ENCODE measurements at places on chromosomes 3 and 15.

GRCh38 chr3:107769882-107770281, 247.1 kb downstream of the BBX start:
- no peaks in the 10 kb centered on the region for H3K27me3 ChIP-seq
- H3K4me3 ChIP-seq, result no peak overlapping the region
- no peaks in the 10 kb centered on the region for H3K4me1 ChIP-seq
- peaks cover 9% of the 10 kb centered on the region for H3K36me3 ChIP-seq
- no peak overlapping the region for H3K27ac ChIP-seq
- no peak for DNase-seq

DNA sequence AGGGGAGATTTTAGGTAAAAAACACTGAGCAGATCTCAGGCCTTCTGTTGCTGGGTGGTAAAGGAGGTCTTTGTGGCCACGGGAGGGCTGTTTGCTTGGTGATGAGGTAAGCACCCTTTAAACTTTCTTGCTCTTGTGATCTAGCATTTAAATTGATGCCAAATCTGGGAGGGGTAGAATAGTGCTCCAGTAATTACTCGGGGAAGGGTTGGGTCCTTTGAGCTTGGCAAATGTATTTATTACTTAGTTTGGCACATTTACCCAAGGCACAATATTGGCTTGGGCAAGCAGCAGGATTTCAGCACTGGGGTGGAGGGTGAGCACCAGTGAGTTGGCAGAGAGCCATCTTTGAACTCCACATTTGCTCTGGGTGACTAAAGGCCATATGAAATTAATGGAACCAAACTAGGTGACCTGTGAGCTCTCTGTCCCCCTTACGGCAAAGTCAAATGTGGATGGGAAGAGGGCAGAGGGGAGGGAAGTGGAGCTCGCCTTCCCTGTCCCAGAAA, 185.9 kb upstream of the ONECUT1 start:
- no peak overlapping the region for H3K4me3 ChIP-seq
- DNase-seq, result no peak
- H3K27me3 ChIP-seq, result no peaks in the 10 kb centered on the region
- no peaks in the 10 kb centered on the region for H3K36me3 ChIP-seq

DNA sequence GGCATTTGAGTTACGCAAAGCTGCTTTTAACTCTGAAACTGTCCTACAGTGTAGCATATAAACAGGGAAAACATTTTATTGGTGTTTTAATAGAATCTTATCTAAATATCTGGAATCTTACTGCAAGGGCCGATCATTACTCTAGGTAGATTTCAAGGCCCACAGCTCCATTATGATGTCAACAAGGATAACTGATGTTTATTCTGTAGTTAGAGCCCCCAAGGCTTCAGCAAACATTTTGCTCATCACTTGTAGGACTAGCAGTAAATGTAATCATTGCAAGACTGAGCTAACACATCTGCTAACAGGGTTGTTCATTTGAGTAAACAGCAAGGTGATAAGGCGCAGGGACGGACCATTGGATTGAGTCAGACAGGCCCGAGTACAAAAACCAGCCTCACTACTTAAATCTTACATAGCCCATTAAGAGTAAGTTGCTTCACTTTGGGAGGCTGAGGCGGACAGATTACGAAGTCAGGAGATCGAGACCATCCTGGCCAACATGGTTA, 332.5 kb upstream of the TPRG1 start:
- no peak overlapping the region for H3K27ac ChIP-seq
- DNase-seq, result no peak
- H3K4me3 ChIP-seq, result no peak overlapping the region
- H3K27me3 ChIP-seq, result no peaks in the 10 kb centered on the region
- H3K36me3 ChIP-seq, result peaks cover 5% of the 10 kb centered on the region

- no peaks in the 10 kb centered on the region for H3K27me3 ChIP-seq
- DNase-seq, result no peak
- no peak overlapping the region for H3K27ac ChIP-seq
- no peaks in the 10 kb centered on the region for H3K4me1 ChIP-seq
- no peak overlapping the region for H3K4me3 ChIP-seq
Measured at GRCh38 chr3:22288756-22289155, 537.7 kb upstream of the ZNF385D start.

GRCh38 chr3:16770792-16771191, 114.0 kb upstream of the PLCL2 start:
- DNase-seq, result no peak
- peaks cover 12% of the 10 kb centered on the region for H3K4me1 ChIP-seq
- H3K27me3 ChIP-seq, result no peaks in the 10 kb centered on the region

DNA sequence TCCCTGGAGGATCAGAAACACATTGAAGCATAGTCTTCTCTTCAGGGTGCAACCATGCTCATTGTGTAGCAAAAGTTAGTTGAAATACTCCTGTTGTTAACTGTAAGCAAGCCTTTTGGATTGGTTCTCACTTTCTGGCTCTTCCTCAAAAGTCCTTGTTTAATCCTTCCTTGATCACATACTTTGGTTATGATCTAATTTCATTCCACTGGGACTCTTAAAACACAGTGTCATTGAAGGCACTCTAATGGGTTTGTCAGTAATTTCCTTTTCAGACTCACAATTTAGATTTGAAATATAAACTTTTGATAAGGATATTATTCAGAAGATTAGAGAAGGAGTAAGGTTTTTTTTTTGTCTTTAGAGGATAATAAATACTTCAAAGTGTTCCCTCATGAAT, 451.7 kb upstream of the SGO1 start:
- no peak overlapping the region for H3K4me3 ChIP-seq
- no peak overlapping the region for H3K27ac ChIP-seq
- DNase-seq, result no peak

DNA sequence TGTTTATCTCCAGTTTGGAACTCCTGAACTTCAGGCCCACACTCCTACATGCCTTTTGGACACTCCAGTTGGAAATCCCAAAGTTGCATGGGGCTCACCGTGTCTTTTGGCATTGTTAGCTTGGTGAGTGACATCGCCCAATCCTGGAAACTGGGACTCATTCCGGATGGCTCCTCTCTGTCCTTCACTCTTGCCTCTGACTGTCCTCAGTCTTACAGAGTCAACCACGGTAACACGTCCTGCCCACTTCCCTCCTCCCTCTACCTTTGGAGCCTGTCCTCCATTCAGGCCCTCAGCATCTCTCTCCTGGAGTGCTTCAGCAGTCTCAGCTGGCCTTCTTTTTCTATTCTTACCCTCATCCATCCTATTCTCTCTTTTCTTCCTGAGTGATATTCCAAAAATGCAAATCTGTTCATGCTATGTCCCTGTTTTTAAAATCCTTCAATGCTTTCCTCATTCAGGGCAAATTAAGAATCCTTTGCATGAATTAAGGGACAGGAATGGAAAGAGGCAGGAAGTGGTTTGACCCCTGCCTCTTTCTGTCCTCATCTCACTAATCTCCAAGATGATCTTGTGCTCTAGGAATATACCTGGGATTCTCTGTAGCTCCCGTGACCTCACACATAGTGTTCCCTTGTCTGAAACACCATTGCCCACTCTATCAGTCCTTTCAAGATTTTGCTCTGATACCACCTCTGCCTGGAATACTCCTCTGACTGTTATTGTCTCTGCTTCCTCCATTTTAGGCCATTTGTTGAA, 42.5 kb downstream of the LPP start:
- no peaks in the 10 kb centered on the region for H3K27me3 ChIP-seq
- H3K27ac ChIP-seq, result no peak overlapping the region
- H3K36me3 ChIP-seq, result peaks cover 19% of the 10 kb centered on the region
- no peak overlapping the region for H3K4me3 ChIP-seq
- DNase-seq, result no peak
- H3K4me1 ChIP-seq, result peaks cover 21% of the 10 kb centered on the region

- DNase-seq, result peak; percentile 56
- H3K4me1 ChIP-seq, result peaks cover 19% of the 10 kb centered on the region
- H3K27me3 ChIP-seq, result peaks cover 17% of the 10 kb centered on the region
- H3K36me3 ChIP-seq, result no peaks in the 10 kb centered on the region
Measured at GRCh38 chr15:39125904-39126303, 455.0 kb upstream of the THBS1 start.

GRCh38 chr15:88288661-88289060, 32.1 kb upstream of the NTRK3 start:
- H3K27ac ChIP-seq, result no peak overlapping the region
- H3K36me3 ChIP-seq, result no peaks in the 10 kb centered on the region
- peaks cover 10% of the 10 kb centered on the region for H3K4me1 ChIP-seq
- peaks cover 25% of the 10 kb centered on the region for H3K27me3 ChIP-seq
- H3K4me3 ChIP-seq, result no peak overlapping the region
- no peak for DNase-seq

- no peaks in the 10 kb centered on the region for H3K36me3 ChIP-seq
- no peak overlapping the region for H3K4me3 ChIP-seq
- DNase-seq, result no peak
- no peaks in the 10 kb centered on the region for H3K27me3 ChIP-seq
- no peak overlapping the region for H3K27ac ChIP-seq
- H3K4me1 ChIP-seq, result no peaks in the 10 kb centered on the region
Measured at GRCh38 chr15:53709821-53710220, 49.6 kb downstream of the WDR72 start.

DNA sequence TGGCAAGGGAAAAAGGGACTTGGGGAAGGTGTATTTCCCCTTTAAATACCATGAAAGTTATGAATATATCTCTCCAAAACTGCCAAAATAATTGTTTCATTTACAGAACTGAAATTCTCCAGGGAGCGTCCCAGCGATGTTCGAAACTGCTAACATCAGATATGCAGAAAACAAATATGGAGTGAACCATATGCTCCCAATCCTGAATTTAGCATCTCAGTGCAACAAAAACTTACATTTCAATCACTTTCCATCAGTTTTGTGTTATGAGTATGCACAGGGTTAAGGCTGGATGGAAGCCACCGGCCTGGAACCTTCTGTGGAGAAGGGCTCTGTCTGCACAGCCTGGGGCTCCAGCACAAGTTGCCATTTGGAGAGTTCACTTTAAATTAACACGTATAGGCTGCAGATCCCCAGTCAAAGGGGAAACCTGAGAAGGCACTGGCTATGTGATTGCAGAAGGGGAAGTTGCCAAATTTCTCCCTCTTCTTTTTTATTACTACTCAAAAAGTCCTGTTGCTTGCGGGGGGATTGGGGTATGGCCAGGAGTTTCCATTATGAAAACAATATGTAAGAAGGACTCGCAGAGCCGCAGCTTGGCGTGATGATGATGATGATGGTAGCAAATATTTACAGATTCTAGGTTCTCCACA, 56.9 kb upstream of the FOXP1 start:
- H3K27me3 ChIP-seq, result no peaks in the 10 kb centered on the region
- no peaks in the 10 kb centered on the region for H3K36me3 ChIP-seq
- DNase-seq, result no peak
- H3K27ac ChIP-seq, result no peak overlapping the region
- H3K4me1 ChIP-seq, result no peaks in the 10 kb centered on the region

DNA sequence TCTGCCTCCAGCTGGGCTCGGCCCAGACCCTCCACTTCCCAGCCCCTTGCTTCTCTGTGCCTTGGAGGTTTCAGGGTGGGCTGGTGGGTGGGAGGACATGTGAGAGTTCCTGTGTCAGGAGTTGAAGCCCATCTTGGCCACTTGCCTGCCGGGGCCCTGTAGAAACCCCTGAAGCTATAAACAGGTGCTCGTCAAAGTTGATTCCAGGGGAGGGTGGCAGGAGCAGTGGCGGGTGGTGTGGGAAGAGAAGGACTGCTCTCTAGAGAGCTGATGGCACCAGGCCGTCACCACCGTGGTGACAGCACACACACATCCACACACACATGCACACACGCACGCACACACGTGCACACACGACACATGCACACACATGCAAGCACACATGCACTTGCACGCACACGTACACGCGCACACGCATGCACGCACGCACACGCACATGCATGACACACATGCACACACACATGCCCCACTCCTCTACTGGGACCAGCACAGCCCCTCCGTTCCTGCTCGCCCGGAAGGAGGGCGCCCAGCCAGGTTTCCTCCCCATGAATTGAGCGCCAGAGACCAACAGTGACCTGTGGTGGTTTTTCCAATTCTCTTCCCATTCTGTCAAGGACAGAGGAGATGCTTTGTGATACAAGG, 56.3 kb upstream of the CGNL1 start:
- peaks cover 7% of the 10 kb centered on the region for H3K4me1 ChIP-seq
- no peak overlapping the region for H3K27ac ChIP-seq
- H3K36me3 ChIP-seq, result no peaks in the 10 kb centered on the region
- no peak overlapping the region for H3K4me3 ChIP-seq
- no peak for DNase-seq

Measured in activated CD8-positive, alpha-beta T cell treated with anti-CD3 and anti-CD28 coated beads, Interleukin-2, amount 10 ng/mL, durations not matched to agents 7 days and 5 days (primary cell).